ENCODE measurements at places on chromosomes 3 and 15.

- DNase-seq = no peak
Measured at GRCh38 chr3:4401441-4401840, 65.6 kb downstream of the SUMF1 start.

DNA sequence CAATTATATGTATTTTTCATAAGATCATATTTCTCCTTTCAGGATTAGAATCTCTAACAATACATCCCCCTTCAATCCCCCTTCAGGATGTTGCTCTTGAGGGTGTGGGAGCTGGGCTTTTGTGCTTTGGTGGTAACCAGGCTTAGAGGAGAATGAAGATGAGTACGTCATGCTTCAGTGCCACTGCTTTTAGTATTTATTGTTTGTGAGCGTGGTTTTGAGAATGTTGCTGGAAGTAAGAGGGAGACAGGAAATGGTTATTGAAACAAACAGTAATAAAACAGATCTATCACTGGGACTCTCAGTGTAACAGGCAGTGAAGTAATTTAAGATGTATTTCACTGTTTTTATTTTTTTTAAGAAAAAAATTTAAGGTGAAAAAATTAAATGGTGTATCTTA lies 35.3 kb downstream of the GBE1 start:
- DNase-seq = no peak

DNA sequence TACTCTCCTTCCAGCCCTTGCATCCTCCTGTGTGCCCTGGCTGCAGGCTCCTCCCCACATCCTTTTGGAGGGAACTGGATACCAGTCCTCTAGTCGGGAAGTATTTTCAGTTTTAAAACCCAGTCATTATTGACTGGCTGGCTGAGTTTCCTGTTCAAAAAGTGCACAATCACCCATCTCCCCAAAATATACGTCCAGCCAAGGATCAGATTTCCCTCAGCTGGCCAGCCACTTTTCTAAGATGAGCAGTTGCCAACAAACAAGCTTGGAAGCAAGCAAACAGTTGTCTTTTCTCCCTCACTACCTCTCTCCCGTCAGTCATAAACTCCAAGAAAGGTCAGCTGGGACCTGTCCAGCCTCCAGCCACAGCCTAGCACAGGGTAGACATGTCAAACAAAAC lies 147.7 kb upstream of the GALNT15 start:
- DNase-seq = no peak

DNA sequence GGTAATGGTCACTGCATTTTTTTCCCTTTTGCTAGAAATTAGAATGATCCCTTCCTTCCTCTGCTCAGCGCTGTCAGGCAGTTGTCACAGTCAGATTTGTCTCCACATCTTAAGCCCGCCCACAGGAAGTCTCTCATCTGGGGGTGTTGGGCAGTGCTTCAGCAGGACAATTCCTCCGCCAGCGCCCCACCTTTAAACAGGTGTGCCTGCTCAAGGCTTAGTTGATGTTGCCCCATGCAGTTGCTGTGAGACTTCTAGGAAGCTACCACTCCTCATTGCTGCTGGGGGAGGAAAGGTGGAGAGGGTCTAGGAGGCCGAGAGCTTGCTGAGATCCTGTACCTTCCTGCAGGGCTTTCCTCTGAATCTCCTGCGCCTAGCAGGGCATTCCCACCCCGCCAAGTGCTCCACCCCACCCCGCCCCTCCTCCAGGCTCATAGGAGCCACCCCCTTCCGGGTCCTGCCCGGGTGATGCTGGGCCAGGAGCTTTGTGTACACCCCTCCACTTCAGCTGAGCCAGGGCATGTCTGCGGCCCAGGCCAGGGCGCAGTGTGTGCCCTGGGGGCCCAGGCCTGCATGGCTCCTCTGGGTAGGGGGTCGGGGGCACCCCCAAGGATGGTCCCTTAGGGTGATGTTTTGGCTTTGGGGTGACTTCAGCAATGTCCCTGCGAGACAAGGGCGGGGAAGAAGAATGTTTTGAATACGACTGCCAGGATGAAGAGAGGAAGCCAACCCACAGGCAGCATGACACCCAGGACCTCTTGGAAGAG lies 68.7 kb downstream of the TRAK1 start:
- peak; percentile 38 for DNase-seq

GRCh38 chr3:32419742-32420125 lies 28.1 kb downstream of the CMTM7 start:
- DNase-seq = no peak

DNA sequence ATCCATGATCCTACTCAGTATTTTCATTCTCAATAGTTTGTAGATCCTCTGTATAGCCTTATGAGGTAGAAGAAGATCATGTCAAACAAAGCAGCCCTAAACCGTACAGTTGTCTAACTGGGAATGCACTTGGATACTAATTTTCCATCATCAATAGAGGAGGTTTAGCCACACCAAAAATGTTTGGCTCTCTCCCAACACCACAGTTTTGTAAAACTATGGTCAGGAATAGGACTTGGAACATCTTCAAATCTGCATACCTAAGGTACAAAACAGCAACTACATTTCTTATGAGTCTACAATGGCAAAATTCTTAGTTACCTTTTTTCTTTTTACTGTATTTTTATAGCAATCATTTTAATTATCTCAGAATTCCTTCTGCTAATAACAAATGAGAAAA lies 1001.6 kb downstream of the ROBO2 start:
- no peak for DNase-seq

- no peak for DNase-seq
Measured at GRCh38 chr3:76242886-76243753, 457.8 kb upstream of the ZNF717 start.

GRCh38 chr3:190728574-190729246 lies 133.8 kb downstream of the GMNC start:
- DNase-seq = no peak

DNA sequence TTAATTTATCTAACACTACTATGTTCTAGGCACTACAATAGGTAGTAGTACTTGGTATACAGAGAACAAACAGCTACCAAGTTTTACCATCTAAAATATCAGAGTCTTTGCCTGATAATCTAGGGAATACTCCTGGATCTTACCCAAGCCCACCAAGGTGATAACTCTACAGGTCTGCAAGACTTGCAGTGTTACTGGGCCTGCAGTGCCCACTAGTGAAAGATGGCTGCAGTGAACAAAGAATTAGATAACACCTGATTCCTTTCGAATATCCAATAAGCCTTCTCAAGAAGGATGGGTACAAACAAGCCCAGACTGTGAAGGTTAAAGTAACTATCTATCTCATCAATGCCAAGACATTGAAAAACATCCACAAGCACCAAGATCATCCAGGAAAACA lies 317.0 kb upstream of the DCBLD2 start:
- DNase-seq = no peak

DNA sequence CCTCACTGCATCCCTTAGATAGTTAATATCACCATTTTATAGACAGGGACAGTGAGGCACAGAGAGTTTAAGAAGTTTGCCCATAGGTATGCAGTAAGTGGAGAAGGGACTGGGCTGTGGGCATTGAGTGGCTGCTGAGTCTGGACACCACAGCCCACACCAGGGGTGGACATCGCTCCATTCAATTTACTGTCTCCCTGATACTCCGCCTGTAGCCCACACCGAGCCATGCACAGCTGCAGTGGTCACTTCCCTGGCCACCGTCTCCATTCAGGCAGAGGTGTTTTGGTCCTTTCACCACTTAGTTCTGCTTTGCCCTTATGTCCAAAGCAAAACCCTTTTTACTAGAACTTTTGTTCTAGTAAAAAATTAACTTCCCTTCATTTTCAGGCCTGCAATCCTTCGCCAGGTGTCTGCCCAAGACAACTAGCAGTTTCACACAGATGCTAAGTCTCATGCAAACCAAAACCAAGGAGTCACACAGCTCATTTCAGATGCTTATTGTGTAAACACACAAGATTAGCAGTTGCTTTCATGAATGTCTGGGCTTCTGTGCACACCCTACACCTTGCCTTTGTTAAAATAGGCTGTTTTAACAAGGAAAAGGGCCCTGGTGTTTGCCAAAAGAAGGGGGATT lies 30.1 kb downstream of the ZNF35 start:
- no peak for DNase-seq

DNA sequence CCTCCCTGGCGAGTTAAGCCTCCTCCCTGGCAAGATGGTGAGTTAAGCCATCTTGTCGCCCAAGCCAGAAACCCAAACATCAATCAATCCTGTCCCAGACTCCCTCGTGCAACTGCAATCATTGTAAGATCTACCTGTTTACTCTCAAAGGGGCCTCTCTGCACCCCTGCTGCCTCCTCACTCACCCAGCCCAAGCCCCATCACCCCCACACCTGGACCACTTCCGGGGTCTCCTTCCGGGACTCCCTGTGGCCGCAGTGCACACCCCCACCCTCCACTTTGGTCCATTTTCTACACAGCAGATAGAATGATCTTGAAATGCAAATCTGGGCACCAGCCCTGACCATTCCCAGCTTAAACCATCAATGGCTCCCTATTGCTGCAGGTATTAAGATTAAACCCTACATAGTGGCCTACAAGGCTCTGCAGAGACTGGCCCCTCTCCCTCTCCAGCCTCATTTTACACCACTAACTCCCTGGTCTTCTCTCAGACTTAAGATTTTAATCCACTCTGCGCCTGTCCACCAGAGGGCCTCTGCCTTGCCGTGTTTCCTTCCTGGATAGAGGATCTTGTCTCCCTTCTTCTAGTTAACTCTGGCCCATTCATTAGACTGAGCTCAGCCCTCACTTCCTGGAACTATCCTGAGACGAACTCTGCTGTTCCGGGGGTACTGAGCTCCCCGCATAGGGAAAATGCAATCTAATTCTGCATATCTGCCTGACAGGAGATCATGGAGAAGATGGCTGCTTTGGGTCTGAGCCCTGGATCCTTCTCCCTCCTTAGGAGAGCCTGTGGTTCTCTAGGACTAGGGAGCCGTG lies 41.9 kb upstream of the SLC6A1 start:
- no peak for DNase-seq

- DNase-seq = no peak
Measured at GRCh38 chr3:66353039-66353438, 132.2 kb downstream of the SLC25A26 start.

DNA sequence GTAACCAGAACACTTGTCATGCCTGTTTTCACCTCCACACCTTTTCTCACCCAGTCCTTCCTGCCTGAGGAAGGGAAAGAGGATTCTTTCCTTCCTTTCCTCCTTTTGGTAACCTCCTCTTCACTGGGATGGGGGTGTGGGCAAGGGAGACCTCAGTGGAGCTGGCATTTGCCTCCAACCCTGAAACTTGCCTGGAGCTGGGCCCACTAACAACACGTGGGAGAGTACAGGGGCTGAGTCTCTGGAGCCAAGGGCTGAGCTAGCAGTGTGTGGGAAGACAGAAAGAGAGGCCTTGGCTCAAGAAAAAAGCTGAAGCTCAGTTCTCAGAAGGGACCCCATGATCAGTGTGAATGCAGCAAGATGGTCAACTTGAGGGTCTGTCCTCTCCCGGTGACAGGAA lies 86.6 kb upstream of the SLC6A11 start:
- no peak for DNase-seq

- DNase-seq = no peak
Measured at GRCh38 chr15:46251903-46252302, 617.1 kb downstream of the SQOR start.

GRCh38 chr3:42547401-42547945 lies 34.3 kb downstream of the SEC22C start:
- DNase-seq = peak; percentile 63

GRCh38 chr15:25671132-25671531 lies 192.0 kb downstream of the ATP10A start:
- DNase-seq = no peak

DNA sequence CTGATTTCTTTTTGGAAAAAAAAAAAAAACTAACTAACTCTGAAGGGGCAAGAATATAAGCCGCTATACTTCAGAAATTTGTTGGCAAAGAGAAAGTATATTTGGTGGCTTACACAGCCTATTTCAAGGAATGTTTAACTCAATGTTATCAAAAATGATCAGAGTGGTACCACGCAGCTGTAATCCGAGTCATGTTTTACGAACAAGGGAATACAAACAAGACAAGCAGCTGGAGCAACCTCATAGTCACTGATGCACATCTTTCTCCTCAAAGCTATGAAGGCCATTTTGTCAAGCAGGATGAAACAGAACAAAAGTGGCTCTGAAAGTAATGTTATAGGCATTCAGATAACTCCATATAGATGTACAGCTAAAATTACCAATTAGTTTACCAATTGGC lies 81.2 kb downstream of the SCAPER start:
- DNase-seq = no peak

DNA sequence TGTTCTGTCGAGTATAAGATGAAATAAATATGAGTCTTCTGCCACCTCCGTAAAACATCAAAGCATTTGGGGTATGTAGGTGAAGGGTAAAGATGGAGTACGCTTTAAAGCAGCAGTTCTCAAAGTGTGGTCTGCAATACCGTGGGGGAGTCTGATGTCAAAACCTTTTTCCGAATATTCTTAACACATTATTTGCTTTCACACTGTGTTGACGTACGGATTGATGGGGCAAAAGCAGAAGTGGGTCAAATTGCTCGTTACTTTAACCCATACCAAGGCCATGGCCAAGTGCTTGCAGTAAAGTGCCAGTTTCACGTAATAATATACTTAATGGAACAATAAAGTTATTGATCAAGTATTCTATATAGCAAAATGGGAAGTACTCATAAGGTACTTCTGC lies 36.3 kb downstream of the PAK2 start:
- no peak for DNase-seq

DNA sequence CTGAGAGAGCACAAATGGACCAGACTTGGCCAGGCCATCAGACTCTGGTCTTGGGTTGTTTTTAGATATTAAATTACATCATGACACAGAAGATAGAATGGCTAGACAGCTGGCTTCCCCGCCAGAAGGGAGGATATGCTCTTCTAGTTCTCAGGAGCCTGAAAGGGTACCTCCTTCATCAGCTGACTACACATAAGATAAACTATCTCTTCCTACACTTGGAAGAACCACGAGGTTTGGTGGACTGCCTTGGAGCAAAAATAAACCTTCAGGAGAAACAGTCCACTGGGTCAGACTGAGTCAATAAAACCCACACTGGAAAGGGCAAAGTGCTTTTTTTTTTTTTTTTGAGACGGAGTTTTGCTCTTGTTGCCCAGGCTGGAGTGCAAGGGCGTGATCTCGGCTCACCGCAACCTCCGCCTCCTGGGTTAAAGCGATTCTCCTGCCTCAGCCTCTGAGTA lies 26.3 kb upstream of the DYNC1LI1 start:
- DNase-seq = no peak

- DNase-seq = no peak
Measured at GRCh38 chr3:115537669-115538068, 85.6 kb upstream of the GAP43 start.

DNA sequence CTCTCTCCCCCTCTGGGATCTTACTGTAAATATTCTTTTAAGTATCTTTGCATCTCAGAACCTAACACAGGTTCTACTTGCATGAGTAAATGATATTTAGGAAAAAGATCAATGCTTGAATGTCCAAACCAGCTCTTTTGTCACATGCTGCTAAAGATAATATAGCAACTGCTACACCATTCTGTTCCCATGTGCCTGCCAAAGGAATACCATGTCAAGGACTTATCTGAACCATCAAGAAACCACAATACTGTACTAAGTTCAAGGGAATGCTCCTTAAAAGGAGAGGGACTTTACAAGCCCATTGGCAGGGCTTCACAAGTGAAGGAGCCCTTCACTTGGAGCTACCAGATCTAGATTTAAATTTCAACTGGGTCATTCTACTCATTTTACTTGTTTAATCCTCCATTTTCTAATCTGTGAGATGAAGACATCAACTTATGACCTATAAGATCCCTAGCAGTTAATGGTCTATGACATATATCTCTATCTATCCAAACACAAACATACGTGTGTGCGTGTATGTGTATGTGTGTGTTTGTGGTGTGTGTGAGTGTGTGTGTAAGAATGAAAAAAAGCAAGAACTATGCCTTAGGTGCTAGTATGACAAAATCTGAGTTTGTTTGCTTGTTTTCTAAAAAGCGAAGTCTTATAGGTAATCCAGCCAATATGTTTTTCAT lies 13.0 kb upstream of the SEC62 start:
- DNase-seq = no peak
